Hypothalamus (tissue), 51 donors: ENCODE measurements at places on chromosomes 12 and 14.
A peak's percentile ranks its signal among the peaks of the same experiment; 100 is the strongest.

GRCh38 chr14:76480426-76480825 lies 104.5 kb downstream of the ESRRB start:
- DNase-seq, result no peak

DNA sequence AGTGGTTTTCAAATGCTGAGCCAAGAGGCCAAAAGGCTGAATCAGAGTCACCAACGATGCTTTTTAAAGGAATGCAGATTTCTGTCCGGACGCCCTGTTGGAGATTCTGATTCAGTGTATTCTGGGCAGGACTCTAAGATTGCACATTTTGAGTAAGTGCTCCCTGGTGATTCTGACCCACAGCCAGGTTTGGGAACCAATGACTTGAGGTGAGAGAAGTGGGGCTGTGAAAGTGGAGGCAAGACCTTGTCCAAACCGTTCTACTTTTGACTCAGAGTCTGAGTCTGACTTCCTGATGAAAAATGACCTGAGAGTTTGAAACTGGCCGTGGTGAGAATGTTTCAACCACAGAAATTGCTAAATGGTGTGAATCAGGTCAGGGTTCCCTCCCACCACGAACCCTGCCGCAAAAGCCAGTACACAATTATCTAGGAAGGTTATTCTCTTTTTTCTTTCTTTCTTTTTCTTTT lies 90.2 kb downstream of the NTN4 start:
- no peak for DNase-seq

- no peak for DNase-seq
Observed at GRCh38 chr12:51593539-51593938, 2.5 kb downstream of the SCN8A start.

DNA sequence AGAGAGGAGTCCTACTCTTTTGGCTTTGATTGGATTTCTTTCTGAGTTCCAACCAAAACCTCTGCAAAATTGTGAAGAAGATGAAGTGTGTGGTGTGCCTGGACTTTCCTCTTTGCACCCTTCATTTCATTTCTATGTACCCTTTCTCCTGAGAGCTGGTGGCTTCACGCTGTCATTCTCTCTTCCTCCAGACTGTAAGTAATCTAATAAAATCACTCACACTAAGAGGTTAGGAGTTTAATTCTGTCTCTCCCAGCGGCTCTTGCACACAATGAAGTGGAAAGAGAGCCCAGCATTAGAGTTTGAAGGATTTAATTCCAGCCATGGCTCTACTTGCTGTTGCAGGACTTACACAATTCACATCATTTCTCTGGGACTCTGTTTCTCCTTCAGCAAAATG lies 37.8 kb upstream of the CRADD start:
- no peak for DNase-seq

GRCh38 chr12:113650476-113650875 lies 178.8 kb upstream of the LHX5 start:
- no peak for DNase-seq

DNA sequence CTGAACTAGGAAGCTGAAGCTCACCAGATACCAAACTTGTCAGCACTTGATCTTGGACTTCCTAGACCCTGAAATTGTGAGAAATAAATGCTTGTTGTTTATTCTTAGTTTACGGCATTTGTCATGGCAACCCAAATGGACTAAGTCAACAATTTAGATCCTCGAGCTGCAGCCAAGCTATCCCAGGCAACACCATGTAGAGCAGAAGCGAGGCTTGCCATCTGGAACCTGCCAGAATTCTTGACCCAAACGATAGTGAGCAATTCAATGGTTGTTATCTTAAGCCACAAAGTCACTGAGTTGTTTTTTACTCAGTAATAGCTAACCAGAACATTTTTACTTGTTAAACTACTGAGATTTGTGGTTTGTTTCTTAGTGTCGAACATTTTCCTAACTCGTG lies 458.5 kb upstream of the FLRT2 start:
- DNase-seq, result no peak

DNA sequence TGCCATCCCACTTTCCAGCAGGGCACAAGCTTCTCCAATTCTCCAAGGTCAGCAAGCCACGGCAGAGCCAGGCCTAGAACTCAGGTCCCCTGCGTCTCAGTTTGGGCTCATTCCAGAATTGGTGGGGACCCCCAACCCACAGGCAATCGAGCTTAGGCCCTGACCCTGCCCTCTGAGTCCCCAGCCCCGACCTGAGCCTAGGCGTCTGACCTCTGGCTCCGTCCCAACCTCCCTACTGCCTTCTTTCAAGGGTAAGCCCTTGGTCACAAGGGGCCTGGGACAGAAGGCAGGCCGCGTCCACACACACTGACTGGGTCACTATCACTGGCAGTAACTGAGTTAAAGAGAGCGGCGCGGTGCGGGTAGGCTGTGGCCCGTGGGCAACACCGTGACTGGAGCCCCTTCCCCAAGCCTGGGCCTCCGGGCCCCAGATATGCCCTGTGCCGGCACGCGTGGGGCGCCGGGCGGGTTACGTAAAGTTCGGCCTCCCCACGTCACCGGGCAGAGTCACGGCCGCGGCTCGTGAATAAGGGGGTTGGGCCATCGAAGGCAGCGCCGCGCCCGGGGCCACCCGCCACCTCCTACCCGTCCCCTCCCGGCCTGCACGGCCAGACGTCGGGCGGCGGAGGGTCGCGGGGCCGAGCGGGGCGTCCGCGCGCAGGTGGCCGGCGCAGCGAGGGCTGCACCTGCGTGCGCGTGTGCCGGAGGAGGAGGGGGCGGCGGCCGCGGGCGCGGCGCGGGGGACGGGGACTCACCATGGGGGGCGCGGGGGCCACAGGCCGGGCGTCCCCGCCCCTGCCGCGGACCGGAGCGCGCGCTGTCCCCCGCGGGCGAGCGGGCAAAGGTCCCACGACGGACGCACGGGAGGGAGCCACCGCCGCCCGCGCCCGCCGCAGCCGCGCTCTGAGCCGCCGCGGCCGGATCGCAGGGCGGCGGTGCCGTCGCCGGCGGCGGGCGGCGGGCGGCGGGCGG lies 516 bp downstream of the ANKRD9 start:
- peak; percentile 40 for DNase-seq

- no peak for DNase-seq
Observed at GRCh38 chr14:91963465-91963864, 16.0 kb upstream of the FBLN5 start.

- DNase-seq, result no peak
Observed at GRCh38 chr12:1873531-1874510, 44.6 kb downstream of the CACNA2D4 start.
